ENCODE measurements at places on chromosomes 7 and 10.
A peak's percentile ranks its signal among the peaks of the same experiment; 100 is the strongest.

- no peak for DNase-seq
Measured at GRCh38 chr10:111118758-111119157, 41.9 kb downstream of the ADRA2A start.

DNA sequence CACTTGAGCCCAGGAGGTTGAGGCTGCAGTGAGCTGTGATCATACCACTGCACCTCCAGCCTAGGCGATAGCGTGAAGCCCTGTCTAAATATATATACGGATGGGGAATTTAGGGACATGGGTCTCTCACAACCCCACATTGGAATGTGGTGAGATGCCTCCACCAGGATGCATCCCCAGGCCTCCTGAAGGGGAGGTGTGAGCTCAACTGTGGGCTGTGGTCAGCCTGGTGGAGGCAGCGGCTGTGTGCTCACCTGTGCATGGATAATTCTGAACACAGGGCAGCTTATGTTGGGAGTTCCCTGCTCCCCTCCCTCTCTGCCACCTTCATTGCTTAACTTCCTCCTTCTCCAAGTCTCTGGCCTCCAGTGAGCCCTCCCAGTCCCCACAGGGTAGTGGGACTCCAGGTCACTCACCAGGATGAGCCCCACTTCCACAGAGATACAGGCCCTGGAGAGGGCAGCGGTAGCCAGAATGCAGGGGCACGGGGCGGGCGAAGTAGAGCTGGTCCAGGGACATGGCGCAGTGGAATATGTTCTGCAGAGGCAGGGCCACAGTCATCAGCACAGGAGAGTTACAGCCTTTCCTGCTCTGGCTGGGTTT lies 30.4 kb downstream of the PYROXD2 start:
- DNase-seq: no peak

GRCh38 chr10:71244431-71245419 lies 32.4 kb downstream of the UNC5B start:
- DNase-seq: no peak

DNA sequence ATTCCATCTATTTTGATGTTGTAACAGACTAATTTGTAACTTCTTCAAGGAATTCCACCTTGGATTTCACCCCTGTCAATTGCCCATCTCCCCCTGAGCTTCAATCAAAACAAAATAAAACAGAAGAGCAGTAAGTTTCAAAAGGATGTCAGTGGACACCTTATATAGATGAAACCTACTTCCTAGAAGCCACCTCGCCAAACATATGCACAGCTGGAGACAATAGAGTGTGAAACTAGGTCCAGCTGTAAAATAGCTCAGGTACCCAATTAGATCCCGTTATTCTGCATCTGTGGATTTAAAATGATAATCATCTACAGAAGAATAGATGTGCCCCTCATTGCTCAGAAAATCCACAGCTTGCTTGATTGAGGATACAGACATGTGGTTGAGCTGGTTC lies 598.6 kb downstream of the SH2D4B start:
- DNase-seq: no peak

- DNase-seq: no peak
Measured at GRCh38 chr10:75772153-75772887, 340.9 kb downstream of the LRMDA start.

- DNase-seq: no peak
Measured at GRCh38 chr7:46532571-46532970, 611.5 kb upstream of the IGFBP3 start.

DNA sequence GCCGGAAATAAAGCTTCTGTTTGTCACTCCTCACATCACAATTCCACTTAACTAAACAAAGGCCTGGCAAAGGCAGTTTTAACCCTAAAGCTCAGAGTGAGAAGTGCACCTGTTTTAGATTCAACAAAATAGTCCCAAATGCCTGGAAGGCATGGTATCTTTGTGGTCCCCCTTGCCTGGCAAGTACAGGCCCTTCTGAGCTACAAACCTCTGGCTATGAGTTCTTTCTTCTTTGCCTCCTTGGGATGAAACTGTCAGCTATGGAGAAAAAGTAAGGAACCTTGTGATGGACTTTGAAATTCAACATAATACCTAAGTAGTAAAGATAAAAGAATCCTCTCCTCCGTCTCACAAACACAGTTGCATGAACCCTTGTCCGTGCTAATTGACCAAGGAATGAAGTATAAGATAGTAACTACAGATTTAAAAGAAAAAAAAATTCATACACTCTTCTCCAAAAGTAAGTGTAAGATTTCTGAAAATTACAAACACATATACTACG lies 244.5 kb upstream of the ETV1 start:
- DNase-seq: no peak

GRCh38 chr10:47164800-47165128 lies 135.2 kb upstream of the GDF10 start:
- DNase-seq: no peak

GRCh38 chr7:150897502-150898474 lies 45.5 kb downstream of the AOC1 start:
- DNase-seq: no peak

- DNase-seq: no peak
Measured at GRCh38 chr7:35878351-35878750, 77.5 kb downstream of the SEPTIN7 start.

DNA sequence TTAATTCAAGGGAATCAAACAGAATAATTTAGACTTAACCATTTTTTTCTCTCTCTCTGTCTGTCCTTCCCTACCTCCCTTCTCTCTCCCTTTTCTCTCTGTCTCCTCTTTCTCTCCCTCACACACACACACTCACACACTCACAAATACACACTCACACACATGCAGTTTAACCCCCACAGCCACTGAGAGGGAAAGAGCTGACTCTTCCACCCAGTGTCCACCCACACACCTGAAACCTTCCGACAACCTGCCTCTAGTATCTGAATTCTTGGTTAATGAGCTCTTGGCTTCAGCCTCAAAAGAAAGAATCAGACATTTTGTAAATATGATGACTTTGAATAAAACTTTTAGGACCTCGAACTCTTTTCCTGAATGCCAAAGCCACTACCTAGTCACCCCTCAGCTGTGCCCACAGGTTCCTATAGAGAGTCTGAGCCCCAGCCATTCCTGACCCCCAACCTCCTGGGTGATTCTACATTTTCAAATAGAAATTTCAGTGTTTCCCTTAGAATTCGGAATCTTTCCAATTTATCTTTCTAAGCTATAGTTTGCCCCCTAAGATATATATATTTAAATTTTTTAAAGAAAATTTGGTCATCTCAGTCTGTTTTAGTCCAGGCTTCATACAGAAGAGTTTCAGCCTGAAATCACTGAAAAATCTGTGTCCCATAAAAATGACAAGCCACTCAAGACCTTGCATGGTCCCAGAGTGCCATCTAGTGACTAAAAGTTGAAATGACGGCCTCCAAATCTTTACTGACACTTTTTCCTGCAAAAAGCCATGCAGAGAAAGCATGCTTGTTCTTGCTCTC lies 202.8 kb downstream of the IPMK start:
- DNase-seq: peak; percentile 49

GRCh38 chr7:37705976-37706375 lies 22.4 kb downstream of the GPR141 start:
- no peak for DNase-seq

DNA sequence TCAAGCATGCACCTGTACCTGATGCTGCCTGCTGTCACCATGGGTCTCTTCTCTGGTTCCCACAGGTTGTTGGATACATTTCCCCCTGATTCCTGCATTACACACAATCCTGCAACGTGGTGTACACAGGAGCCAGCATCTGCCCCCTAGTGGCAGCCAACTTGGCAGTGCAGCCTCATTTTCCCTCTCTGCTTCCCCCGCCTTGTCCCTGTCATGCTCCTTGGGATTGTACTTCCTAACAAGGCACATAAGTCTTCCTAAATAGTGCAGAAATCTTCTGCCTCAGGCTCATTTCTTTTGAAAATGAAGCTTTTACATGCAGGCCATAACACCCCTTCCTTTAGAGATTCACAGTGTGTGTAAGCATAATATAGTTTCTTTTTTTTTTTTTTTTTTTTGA lies 387.5 kb downstream of the CCSER2 start:
- no peak for DNase-seq

DNA sequence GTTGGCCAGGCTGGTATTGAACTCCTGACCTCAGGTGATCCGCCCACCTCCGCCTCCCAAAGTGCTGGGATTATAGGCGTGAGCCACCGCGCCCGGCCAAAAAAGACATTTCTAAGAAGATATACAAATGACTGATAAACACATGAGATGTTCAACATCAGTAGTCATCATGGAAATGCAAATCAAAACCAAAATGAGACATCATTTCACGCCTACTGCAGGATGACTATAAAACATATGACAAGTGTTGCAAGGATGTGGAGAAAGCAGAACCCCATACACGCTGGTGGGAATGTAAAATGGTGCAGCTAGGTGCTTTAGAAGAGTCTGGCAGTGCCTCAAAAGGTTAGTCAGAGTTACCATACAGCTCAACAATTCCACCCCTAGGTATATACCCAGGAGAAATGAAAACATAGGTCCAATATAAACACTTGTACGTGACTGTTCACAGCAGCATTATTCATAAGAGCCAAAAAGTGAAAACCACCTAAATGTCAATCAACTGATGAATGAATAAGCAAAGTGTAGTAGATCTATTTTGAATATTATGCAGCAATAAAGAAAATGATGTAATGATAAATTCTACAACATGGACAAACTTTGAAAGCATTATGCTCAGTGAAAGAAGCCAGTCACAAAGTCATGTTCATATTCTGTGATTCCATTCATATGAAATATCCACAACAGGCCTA lies 24.5 kb downstream of the TMEM209 start:
- no peak for DNase-seq

GRCh38 chr7:101172854-101173751 lies 7.0 kb downstream of the NAT16 start:
- DNase-seq: peak; percentile 66

DNA sequence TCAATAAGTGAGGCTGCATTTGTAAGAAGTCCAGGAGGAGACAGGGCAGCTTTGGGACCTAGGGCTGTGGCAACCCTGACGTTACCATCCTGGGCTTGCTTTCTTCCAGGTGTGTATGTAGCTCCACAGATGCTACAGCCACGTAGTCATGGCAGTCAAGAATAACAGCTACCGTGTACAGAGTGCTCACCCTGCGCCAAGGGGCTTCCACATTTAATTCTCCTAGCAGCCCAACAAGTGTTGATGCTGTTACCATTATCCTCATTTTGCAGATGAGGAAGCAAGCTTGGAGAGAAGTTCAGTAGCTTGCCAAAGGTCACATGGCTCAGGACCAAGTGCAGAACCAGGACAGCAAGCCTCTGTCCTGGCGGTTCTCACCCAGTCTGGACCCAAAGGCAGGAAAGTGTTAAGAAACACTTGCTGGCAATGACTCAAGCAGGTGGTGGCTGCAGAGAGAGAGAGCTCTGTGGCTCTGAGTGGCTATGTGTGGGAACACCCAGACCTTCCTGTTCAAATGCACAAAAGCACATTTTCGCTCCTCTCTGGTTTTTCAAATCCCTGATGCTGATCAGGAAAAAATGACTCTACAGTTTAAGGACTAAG lies 89.8 kb downstream of the CREM start:
- no peak for DNase-seq

DNA sequence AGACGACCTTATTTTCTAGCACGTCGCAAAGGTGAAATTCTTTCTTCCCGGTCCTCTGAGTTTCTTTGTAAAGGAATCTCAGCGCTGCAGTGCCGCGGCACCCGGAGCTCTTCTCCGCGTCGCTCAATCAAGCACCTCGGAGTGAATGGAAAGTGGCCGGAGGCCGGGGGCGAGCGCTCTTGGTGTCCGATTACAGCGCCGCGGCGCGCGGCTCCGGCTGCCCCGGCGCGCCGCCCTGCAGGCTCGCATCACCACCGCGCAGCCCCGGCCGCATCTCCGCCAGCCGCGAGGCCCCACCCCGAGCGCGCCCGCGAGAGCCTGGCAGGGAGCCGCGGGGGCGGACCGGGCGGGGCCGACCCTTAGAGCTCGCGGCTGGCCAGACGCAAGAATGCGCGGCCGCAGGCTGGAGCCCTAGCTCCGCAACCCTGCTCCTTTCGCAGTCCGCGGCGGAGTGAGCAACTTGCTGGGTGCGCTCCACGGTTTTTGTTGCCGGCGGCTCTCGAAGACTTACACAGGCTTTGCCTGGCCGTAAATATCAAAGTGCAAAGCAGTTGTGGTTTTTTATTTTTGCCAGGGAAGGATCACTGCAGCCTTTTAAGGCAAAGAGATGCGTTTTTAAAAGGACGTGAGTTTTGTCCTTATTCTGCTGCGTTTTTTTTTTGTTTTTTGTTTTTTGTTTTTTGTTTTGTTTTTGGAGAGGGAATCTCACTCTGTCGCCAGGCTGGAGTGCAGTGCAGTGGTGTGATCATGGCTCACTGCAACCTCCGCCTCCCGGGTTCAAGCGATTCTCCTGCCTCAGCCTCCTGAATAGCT lies at the start of gene SEMA3C:
Gene SEMA3C (minus strand): TSS at position 143 of the 813 bp plus-strand sequence. CDS start 2,270 bp downstream, outside the sequence.
- DNase-seq: peak; percentile 93

DNA sequence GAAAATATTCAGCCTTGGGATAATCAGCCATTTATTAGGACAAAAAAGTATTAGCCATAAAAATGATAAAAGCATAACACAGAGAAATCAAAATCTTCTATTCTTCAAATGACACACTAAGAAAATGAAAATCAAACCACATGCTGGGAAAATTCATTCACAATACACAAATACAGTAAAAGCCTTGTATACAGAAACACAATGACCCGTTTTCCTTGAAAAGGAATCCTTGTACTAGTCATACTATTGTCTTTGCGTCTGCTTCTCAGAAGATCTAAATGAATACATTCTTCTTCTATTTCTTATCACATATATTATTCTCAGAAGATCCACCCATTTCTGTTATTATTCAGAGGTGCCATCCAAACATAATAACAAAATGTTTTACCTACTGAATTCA lies 749.1 kb downstream of the CNTNAP2 start:
- DNase-seq: no peak

GRCh38 chr10:33416209-33416608 lies 81.7 kb upstream of the NRP1 start:
- DNase-seq: no peak

DNA sequence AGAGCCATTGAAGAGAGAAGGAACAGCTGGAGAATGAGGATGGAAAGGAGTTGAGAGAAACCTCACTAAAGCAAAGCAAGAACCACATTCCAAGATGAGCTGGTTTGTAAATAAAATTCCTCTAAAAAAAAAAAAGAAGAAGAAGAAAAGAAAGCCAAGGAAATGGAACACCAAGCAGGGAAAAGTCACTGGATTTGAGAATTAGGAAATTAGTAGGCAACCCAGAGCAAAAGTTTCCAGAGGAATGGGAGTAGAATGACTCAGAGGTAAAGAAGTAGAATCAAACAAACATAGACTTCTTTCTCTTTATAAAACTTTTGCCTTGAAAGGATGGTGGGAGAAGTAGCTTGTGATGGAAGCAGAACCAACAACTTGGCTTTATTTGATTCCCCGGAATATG lies 3.9 kb downstream of the CH25H start:
- DNase-seq: no peak

GRCh38 chr7:110830778-110831177 lies 260.1 kb upstream of the LRRN3 start:
- DNase-seq: no peak

GRCh38 chr7:140146574-140146973 lies 30.2 kb downstream of the KDM7A start:
- DNase-seq: no peak

- no peak for DNase-seq
Measured at GRCh38 chr10:126373147-126373546, 15.1 kb downstream of the ADAM12 start.

GRCh38 chr10:116211682-116212081 lies 61.3 kb downstream of the GFRA1 start:
- DNase-seq: no peak

Measured in NCI-H446 (cell line).